ENCODE measurements at places on chromosomes 4 and X. TPM values are rescaled to one million over a fixed set of nuclear protein-coding genes. Genes with fewer than 3 reads are reported as not detected.

DNA sequence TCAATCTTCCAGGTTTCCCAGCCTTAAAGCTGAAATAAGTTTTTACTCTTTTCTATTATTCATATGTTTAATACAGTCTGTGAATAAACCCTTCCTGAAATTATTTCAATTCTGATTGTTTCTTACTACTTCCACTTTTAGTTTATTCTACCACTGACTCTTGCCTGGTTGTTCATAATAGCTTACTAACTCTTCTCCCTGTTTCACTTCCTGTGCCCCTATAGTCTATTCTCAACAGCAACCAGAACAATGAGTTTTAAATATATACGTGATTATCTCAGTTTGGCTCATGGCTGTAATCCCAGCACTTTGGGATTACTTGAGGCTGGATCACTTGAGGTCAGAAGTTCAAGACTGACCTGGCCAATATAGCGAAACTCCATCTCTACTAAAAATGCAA, 408.0 kb upstream of the SPOCK3 start:
- no peak for DNase-seq

Gene TMEM31
- total RNA-seq, result not detected

Gene VSIG1
- total RNA-seq, result not detected

Gene PCDH11X
- total RNA-seq, result not detected

DNA sequence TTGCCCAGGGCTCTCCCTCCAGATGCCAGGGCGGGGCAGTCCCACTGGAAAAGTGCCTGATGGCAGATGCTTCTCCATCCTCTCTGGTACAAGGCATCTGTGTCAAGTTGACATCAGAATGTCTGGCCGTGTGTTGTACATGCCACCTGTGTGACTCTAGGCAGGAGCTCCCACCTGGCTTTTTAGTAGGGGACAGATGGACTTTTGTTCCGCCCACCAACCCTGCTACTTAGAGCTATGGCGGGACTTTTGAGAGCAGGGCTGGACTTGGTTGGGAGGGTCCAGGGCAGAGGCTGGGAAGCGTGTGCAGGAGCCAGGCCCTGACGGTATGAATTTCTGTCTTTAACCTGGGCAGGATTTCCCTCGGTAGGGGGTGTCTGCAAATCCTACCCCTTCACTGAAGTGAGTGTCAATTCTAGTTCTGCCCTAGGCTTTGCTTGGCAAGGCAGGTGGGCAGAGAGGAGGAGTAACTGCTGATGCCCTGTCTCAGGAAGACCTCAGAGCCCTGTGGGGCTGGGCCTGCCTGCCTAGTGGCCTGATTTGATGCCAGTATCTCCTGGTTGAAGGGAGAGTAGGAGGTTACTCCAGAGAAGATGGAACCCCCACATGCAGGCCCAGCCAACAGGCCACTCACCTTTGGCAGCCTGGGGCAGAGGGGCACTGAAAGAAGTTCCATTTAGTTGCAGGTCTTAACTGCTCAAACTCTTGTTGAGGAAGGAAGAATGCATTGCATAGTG, 99.1 kb downstream of the PJA1 start:
- DNase-seq, result no peak

GRCh38 chr4:88533937-88534750, 10.6 kb upstream of the PYURF start:
- peak; percentile 94 for DNase-seq

DNA sequence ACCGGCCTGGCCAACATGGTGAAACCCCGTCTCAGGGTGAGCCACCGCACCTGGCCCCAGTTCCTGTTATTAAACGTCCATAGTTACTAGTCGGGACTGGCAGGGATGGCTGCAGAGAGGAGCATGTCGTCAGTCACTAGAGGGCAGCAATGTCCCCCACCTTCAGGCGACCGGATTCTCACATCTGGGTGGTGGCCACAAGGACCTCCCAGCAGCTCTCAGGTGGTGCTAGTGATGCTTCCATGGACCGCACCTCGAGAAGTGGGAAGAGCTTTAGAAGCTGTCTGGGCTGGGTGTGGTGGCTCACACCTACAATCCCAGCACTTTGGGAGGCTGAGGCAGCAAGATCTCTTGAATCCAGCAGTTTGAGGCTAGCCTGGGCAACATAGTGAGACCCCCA, 13.3 kb upstream of the IL3RA start:
- no peak for DNase-seq

- DNase-seq, result peak; percentile 80
Measured at GRCh38 chrX:17590892-17591740, 146.2 kb upstream of the SCML1 start.

DNA sequence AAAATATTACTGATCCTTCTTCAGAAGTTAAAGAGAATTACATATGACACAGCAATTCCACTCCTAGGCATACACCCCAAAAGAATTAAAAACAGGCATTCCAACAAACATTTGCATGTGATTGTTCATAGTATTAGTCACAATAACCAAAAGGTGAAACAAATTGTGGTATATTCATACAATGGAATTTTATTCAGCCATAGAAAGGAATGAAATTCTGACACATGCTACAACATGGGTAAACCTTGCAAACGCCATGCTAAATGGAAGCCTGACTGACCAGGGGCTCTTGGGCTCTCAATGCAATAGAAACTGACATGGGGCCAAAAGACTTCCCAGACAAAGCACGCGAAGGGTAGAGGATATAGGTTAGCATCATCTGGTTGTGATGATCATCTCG, 62.1 kb upstream of the S100G start:
- DNase-seq, result peak; percentile 23

Gene WNK3
- total RNA-seq, result 1.4 TPM

DNA sequence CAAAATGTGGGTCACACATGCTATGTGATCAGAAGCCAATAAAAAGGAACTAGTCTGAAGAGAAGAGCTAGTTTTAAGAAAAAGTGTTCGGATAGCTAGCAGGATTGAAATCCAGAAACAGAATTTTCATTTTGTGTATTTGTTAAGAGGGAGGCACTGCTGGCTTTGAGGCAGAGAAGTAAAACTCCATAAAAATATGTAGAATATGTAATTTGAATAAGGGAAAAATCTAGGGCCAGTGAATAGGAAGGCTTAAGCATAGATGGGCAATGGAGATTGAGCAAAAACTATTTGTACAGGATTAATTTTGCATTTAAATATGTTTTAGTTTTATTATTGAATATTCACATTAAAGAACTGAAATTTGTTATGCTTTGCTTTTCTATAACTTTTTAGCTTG, 399.9 kb upstream of the PITX2 start:
- no peak for DNase-seq

DNA sequence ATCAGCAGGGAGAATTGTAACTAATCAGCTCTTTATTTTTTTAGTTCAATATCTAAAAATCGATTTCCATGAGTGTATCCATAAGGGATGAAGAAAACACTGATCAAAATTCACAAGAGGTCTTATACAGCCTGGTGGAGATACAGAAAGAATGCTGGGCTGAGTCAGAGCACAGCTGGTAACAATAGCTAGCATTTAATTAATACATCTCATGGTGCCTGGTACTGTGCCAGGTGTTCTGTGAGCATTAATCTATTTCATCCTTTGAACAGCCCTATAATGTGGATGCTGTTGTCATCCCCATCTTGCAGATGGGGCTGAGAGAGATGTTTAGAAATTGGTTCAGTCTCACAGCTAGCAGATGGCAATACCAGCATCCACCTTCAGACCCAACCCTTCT, 250.9 kb upstream of the RPS6KA3 start:
- DNase-seq, result peak; percentile 38

- no peak for DNase-seq
Measured at GRCh38 chrX:72635930-72636329, 63.3 kb upstream of the HDAC8 start.

GRCh38 chr4:78645853-78646757, 94.5 kb downstream of the ANXA3 start:
- peak; percentile 96 for DNase-seq

GRCh38 chr4:17058536-17058915, 160.1 kb upstream of the LDB2 start:
- peak; percentile 37 for DNase-seq

Gene CT45A10
- not detected for total RNA-seq

Gene YY2
- total RNA-seq, result 0.72 TPM

Gene XAGE2
- total RNA-seq, result not detected

Gene HTR2C
- not detected for total RNA-seq

Gene TMEM154
- total RNA-seq, result 0.18 TPM

Gene CYLC1
- not detected for total RNA-seq

DNA sequence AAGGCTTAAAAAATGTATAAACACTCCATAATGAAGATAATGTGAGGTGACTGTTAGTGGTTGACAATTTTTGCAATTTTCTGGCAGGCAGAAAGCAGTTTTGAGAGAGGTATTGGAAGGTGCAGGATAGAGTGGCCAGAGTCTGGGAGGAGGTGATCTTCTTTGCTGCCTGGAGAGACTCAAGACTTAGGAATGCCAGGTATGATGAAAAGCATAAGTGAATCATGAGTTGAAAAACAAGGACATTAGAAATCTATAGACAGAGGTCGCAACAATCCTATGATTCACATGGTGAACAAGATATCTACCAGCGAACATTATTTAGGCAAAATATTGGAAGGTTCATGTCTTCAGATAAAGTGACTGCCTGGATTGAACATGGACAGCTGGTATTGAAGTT, 118.5 kb downstream of the CFAP299 start:
- peak; percentile 54 for DNase-seq

Gene PNMA6A
- 0.18 TPM for total RNA-seq

Gene TAF7L
- total RNA-seq, result 0.28 TPM

GRCh38 chr4:60617731-60618130, 582.4 kb upstream of the ADGRL3 start:
- DNase-seq, result no peak

GRCh38 chrX:42237956-42238355, 314.6 kb upstream of the CASK start:
- peak; percentile 13 for DNase-seq

GRCh38 chrX:125654501-125654900, 334.8 kb downstream of the TEX13C start:
- DNase-seq, result no peak

GRCh38 chr4:118417325-118417724, 64.5 kb upstream of the PRSS12 start:
- DNase-seq, result peak; percentile 85

DNA sequence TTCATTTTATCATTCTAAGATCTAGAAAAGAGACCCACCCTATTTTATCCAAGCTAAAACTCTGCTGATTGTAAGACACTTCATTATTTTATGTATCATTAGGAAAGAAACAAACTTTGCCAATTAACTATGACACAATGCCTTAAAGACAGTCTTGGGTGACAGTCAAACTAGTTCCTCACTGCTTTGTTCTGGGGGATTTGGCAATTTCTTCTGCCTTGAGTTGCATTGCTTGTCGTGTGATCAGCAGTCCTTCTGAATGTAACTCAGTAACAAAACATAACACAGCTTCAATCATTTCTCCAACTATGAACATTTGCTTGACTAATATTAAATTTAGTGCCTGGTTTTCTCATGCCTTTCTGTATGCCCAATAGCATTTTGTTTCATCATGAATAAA, 577.9 kb upstream of the DIPK2B start:
- DNase-seq, result no peak

DNA sequence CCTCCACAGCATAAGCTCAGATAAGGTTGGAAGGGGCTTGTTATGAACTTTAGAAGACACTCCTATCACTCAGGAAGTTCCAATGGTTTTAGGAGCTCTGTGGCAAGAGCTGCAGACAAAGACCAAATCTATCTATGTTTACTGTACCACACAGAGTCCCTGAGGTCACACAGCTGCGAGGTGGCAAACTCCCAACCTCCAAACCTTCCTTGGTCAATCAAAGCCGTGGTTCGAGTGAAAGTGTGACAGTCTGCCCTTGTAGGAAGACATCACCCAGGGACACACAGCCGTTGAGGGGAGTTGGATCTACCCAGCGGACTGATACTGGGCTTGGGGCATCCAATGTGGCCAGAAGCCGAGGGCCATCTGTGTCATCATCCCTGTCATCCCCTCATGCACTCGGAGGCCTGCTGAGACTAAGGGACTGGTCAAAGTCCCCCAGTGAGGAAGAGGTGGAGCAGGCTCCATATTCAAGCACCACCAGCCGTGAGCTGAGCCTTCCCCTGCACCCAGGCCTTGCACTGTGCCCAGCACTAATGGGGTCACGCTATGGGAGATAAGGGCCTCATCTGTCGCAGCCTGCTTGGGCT, 26.8 kb downstream of the MAN2B2 start:
- no peak for DNase-seq

DNA sequence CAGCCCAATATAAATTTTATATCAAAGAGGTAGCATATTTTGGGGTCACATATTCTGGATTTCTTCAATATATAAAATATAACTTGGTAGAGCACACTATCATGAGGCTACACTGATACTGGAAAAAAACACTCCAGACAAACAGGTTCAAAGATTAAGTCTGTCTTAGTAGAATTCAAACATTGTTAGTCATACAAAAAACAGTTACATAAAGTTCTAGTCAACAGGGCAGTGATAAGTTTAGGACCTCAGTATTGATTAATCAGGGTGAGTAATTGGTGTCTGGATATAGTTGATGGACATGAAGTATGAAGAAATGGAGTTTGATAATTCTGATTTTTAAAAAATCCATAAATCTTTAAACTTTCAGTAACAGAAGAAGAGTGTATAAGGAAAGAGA, 1291.3 kb downstream of the FSTL5 start:
- DNase-seq, result no peak

- DNase-seq, result no peak
Measured at GRCh38 chr4:91032725-91033445, 905.7 kb downstream of the CCSER1 start.

DNA sequence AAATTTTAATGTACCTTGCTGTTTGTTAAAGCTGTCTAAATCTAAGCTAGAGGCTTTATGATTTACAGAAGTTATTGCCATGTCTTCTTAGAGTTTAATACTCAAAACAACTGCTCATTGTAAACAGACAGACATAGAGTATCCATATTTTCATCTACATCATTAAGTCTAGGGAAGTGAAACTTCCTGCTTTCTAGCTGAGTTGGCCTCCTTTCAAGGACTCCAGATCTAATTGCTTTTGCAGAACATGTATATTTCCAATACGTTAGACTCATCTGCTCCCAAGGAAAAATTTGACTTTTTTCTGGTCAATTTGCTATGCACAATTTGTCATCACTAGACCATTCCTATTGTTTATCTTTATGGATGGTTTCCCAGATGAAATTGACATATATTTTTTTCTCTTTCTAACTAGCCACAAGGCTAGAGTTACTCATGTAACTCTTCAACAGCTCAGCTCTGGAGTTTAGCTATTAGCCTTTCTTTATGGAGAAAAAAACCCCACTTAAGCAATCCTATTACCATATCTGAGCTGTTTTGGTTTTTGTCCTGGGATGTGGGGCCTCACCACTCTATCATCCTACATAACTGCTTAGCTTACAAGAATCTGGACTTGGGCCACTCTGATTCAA, 122.9 kb downstream of the PPA2 start:
- DNase-seq, result peak; percentile 83

Gene ZNF674
- total RNA-seq, result 6.4 TPM

DNA sequence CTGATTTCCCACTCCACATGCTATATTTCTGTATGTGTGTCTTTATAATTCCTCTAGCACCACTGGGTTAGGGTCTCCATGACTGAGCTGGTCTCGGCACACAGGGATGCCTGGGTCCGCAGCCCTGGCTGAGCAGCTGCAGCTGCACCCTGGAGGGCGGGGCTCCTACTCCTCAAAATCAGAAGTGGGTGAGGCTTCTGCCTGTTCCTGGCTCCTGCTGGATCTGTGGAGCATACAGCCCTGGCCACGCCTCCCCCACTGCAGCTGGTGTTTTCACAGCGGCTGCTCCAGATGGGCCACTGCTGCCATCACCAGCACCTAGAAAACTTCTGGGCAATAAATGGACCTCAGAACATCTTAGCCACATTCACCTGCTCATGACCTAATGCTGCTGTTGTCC, 30.9 kb downstream of the SPCS3 start:
- DNase-seq, result no peak

Gene HHIP
- total RNA-seq, result 8.6 TPM

GRCh38 chr4:115424852-115425251, 311.4 kb upstream of the NDST4 start:
- DNase-seq, result no peak
